Tibial nerve (tissue), 4 donors: ENCODE measurements at places on chromosomes 12 and 14.

DNA sequence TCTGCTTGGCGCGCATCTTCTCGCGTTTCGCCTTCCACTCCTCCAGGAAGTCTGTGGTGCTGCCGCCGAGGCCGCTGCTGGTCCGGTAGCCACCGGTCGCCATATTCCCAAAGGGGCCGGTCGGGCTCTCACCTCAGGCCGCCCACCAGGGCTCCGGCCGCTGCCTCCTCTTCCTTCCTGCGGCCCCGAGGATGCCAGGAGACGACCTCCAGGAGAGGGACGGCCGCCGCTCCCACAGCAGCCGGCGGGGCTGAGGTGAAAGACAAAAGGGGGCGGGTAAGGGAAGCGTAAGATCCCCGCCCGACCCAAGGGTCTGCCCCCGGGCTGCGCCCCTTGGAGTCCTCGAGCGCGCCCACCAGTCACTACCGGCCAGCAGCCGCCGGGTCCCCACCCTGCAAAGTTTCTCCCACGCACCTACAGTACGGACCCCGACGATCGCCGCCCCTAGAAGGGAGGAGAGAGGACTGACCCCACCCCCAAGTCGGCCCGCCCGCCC lies 574 bp downstream of the PAWR start:
- DNase-seq = peak; percentile 7

DNA sequence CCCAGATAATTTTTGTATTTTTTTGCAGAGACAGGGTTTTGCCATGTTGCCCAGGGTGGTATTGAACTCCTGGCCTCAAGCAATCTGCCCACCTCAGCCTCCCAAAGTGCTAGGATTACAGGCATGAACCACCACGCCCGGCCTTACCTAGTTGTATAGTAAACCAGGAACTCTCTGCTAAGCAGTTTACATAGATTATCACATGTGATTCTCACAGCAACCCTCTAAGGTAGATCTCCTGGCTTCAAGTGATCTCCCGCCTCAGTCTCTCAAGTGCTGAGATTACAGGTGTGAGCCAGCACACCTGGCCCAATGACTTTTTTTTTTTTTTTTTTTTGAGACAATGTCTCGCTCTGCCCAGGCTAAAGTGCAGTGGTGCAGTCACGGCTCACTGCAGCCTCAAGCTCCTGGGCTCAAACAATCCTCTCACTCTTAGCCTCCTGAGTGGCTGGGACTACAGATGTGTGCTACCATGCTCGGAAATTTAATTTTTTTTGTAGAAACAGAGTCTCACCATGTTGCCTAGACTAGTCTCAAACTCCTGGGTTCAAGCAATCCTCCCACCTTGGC lies 26.0 kb upstream of the ATP2A2 start:
- DNase-seq = no peak

- no peak for DNase-seq
Measured at GRCh38 chr14:25178255-25178654, 128.3 kb upstream of the STXBP6 start.

DNA sequence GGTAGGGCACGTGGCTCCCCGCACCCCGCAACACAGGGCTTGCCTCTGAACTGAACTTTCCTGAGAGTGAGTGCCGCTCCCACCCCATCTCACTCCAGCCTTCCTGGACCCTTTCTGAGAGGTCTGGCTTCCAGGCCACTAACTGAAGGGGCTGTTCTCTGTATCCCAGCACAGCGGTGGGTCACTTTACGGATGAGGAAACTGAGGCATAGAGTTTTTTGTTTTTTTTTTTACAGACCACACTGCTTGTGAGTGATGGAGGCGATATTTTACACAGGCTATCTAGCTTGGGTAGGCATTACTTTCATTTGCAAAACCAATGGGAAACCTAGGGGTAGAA lies 1.2 kb upstream of the TGFB3 start:
- DNase-seq = no peak

GRCh38 chr12:89092297-89092696 lies 260.0 kb downstream of the DUSP6 start:
- DNase-seq = no peak

- no peak for DNase-seq
Measured at GRCh38 chr14:23612802-23613201, 23.4 kb upstream of the DHRS2 start.

DNA sequence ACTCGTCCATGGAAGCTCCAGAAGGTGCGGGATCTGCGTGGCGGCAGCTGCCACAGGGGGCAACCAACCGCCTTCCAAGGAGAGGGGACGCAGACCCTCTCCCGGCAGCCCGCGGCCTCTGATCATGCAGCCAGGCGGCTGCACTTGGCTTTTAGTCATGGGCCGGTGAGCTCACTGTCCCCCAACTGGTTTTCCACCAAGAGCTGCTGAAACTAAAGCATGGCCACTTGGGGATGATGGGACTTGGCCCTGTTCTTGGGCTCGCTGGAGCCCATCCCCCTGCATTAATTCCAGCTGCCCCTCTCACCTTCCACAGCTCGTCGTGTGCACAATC lies 39.1 kb downstream of the CCDC85C start:
- no peak for DNase-seq

- no peak for DNase-seq
Measured at GRCh38 chr12:1246637-1247036, 255.6 kb downstream of the ERC1 start.

DNA sequence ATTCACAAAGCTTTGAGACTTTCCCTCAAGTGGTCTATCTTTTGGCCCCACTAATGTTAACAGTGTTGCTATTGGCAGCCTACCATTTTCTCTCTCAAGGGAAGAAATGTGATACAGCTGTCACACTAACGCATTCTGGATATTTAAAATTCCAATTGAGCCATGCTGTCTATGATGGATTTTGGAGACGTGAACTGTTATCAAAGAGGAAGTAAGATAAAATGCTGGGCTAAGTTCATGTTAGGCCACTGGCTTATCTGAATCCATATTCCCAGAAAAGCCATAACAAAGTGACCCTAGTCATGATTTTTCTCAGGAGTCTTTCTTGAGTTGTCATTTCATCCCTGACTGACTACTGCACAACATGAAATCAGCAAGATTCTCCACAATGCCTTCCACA lies 200.2 kb downstream of the PHLDA1 start:
- no peak for DNase-seq

DNA sequence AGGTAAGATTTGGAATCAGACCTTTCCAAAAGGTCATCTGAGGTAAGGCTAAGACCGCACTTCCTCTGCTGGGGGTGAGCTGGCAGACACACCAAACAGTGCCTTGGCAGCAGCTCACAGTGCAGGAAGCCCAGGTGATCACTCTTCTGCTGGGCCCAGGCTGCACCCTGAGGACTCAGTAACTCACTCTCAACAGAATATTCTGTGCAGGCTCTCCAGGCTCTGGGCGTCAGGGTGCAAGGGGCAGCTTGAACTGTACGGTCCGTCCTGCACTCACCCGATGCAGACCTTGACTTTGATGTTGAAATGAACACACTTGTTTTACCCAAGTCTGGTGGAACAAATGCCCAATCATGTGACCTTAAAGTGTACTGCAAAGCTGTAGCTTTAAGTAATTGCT lies 6.0 kb downstream of the ALKBH2 start:
- no peak for DNase-seq

DNA sequence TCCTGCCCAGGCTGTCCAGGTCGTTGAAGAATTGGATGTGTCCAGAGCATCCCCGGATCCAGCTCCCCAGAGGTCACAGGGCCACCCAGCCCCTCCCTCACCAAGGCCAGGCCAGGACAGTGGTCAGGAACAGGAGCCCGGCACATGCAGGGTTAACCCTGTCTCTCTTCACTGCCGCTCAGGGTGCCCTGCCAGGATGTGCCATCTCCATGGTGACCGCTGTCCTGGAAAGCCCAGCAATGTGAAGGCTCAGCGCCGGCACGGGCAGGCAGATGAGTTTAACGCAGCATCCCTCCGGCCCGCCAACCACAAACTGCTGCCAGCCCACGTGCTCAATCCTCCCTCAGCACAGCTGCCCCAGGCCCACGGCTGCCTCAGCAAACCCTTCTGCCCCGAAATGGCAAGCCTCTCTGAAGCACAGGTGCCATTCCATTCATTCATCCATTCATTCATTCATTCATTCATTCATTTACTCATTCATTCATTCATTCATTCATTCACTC lies 4.4 kb downstream of the TMEM179 start:
- no peak for DNase-seq

DNA sequence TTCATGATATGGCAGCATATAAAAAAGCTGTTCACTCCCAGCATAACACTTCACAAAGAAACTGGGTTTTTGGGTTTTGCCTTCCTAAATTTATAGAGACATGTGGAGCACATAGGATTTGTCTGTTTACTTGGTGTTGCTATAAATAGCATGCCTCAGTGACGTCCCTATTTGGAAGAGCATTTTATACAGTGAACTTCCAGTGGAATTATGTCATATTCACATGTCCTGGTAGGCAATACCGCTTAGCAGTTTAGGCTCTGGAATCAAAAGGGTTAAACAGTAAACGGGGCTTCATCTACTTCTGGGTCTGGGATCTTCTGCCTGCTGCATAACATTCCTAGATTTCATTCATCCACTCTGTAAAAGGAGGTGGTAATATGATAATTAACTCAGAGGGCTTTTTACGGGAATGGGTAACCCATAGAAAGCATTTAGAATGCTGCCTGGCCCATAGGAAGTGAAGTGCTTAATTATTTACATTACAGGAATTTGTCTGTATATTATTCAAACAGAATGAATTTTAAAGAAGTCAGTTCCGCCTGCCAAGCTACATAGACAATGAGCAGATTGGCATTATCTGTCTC lies 396.1 kb downstream of the TMTC2 start:
- no peak for DNase-seq

GRCh38 chr14:96067985-96068930 lies 29.1 kb downstream of the C14orf132 start:
- no peak for DNase-seq

DNA sequence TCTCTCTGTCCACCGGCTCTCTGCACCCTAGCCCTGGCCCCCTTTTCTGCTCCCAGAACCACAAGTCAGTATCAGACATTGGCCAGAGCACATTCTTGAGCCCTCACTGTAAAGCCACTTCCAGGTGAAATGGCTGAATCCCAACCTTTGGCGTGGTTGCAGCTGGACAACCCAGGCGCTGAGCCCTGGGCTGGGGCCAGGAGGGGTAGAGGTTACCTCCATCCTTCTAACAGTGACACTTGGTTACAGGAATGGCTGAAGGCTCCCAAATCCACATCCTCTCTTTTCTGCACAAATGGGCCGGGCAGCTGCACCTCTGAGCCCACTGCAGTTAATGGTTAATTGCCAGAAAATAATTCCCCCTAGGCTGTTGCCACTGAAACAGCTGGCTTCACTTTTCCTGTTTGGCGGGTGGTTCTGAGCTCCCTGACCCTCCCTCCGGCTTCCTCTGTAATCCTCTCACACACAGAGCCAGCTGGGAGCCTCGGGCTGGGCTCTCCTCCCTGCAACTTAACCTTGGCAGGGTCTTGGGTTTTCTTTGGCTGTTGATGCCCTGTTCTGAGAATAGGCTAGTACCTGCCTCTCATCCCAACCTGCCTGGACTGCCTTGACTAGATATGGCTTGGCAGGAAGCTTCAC lies 44.1 kb downstream of the TSPAN11 start:
- DNase-seq = no peak

- no peak for DNase-seq
Measured at GRCh38 chr12:124583854-124584253, 16.4 kb upstream of the NCOR2 start.

DNA sequence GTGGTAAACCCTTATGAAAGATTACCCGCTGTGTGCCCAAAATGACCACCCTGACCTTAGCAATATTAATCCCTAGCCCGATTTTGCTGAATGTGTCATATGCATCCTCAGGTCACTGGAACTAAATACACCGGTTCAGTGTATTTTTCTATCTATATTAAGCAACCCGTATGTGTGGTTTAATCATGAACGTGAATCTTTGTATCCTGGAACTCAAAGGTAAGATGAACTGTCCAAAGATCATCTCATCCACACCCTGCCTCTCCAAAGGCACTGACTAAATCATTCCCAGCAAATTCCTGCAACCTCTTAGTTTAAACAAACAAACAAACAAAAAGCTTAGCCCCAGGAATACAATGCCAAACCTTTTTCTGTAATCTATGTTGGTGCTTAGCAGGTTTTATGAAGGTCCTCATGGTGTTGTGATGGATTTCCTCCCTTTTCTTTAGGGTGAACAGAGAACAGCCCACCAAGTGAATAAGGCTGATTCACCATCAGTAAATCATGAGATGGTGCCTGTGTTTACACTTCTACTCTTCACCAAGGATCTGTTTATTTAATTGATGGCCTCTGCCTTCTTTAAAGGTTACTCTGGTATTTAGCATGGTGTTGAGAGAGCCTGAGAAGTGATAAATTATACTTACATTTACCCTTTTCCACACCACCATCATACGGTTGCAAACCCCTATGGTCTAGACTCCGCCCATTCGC lies 298.6 kb downstream of the DPF3 start:
- no peak for DNase-seq

DNA sequence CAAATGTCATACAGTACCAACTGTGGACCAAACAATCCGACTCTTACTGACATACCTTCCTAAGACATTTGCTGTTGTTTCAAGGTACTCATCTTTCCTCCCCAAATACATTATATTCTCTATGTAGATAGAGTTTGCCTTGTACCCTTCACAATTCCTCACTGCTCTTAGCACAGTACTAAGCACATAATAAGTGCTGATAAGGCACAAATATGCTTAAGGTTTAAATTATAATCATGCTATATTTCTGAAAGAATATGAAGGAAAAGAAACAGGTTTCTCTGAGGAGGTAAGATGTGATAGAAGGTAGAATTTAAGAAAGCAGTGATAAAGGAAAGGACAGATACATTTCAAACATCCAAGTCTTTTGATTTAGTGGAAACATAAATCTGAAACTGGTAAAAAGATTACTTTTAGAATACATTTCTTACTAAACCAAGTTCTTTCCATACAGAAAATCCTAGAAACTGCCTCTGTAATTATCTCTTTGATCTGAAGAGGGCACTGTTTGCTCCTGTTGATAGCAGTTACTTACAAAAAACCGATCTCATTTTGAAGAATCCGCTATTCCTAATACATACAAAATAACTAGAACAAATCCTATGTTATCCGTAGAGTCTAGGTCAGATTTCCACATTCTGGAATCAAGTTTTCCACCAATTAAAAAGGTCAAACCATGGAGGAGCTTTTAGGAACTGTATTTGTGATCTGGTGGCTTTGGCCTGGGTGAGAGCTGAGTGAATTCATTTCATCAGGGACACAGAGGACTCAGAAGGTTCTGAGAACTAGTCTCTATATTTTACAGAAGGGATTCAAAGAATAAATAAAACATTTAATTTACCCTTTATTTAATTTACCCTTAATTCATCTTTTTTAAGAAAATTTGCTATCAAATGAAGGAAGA lies 311.9 kb downstream of the DAD1 start:
- DNase-seq = no peak

DNA sequence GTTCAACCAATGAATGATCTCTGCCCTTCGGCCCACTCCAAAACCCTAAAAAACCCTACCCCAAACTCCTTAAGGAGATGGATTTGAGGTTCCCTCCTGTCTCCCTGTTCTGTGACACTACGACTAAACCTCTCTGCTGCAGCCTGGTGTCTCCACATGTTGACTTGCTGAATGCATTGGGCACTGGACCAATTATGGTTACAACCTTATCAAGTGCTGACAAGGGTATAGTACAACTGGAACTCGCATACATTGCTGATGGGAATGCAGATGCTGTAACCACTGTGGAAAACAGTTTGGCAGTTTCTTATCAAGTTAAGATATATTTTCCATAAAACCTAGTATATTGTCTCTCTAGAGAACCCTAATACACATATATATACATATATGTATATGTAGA lies 6.3 kb upstream of the DICER1 start:
- no peak for DNase-seq
